ENCODE measurements at places on chromosomes 3 and 15. TPM values are rescaled to one million over a fixed set of nuclear protein-coding genes. Genes with fewer than 3 reads are reported as not detected.

The PDCD7 gene
- 21.2 TPM for total RNA-seq

The DTWD1 gene
- 18.7 TPM for total RNA-seq

The ZCWPW2 gene
- 0.32 TPM for total RNA-seq

The TICRR gene
- total RNA-seq: 2.9 TPM

The AP3B2 gene
- total RNA-seq: 1.2 TPM

The ADGRG7 gene
- 13.4 TPM for total RNA-seq

The MYD88 gene
- total RNA-seq: 70.4 TPM

The CCDC39 gene
- not detected for total RNA-seq

The TMEM115 gene
- total RNA-seq: 45.0 TPM

The NEK10 gene
- total RNA-seq: 0.88 TPM

The SATB1 gene
- 16.0 TPM for total RNA-seq

The PIGZ gene
- total RNA-seq: 126 TPM

The CCR1 gene
- total RNA-seq: 6.0 TPM

The KBTBD13 gene
- total RNA-seq: not detected

The TMC3 gene
- total RNA-seq: 0.08 TPM

The C2CD4A gene
- total RNA-seq: 2.4 TPM

The PP2D1 gene
- not detected for total RNA-seq

The SPESP1 gene
- 4.2 TPM for total RNA-seq

The UPK1B gene
- total RNA-seq: not detected

The ABHD17C gene
- total RNA-seq: 92.1 TPM

The GAP43 gene
- 0.54 TPM for total RNA-seq

The GOLGA6A gene
- total RNA-seq: not detected

The HRG gene
- total RNA-seq: 0.25 TPM

The SENP8 gene
- 2.3 TPM for total RNA-seq

The STAG1 gene
- total RNA-seq: 38.2 TPM

The ADAMTSL3 gene
- 4.8 TPM for total RNA-seq

The AADACL2 gene
- total RNA-seq: not detected

The CHRM5 gene
- total RNA-seq: not detected

The ANKRD34C gene
- not detected for total RNA-seq

The SPINK8 gene
- total RNA-seq: not detected

Data from colonic mucosa (tissue), 4 donors.